Stimulated activated CD8-positive, alpha-beta memory T cell treated with anti-CD3 and anti-CD28 coated beads, Interleukin-4, amount 100 ng/mL, for 1 hour (primary cell): ENCODE measurements at places on chromosomes 7 and 10.

DNA sequence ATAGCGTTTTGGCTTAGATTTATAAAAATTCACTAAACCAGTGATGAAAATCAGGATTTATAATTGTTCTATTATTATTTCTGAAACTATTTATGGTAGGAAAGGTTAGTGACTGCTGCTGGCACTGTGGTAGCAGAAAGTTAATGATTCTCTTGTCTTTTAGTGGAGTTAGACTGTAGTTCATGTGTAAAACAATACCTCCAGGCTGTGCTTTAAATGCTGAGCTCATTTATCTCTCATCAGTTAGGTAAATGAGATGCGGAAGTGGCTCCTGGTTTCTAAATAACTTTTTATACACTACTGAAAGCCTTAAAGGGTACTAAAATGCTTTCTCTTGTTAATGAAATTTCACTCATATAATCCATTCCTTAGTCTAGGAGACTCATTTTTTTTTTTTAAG is 326.8 kb upstream of the POT1 start:
- no peak for DNase-seq

DNA sequence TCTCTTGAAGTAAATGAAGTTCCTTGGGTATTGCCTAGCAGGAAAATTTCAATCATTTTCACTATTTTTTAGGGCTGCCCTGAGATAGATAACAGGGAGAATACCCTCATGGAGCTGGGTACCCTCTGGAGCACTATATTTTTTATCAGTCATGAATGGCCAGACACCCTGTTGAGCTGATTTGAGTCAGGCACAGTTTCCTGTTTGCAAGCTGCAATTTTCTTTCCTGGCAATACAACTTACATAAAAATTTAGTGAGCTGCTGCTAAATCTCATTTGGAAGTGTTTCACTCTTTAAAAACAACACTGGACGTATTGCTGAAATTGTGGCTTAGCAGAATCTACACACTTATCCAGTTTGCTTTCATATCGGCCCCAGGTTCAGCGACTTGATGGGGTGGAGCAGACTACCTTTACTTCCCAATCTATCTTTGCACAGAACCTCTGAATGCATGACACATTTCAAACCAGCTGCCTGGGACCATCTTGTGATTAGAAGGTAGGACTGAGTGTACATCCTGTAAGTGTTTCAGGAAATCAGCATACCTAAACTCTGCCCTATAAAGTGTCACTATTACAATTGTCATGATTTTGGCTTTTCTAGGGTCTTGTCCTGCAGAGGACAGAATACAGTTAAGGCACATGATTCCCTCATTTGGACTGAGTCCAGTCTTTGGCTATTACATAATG is 125.7 kb upstream of the FAM3C start:
- DNase-seq: no peak

GRCh38 chr7:57482-58255 is 134.7 kb upstream of the FAM20C start:
- no peak for DNase-seq

DNA sequence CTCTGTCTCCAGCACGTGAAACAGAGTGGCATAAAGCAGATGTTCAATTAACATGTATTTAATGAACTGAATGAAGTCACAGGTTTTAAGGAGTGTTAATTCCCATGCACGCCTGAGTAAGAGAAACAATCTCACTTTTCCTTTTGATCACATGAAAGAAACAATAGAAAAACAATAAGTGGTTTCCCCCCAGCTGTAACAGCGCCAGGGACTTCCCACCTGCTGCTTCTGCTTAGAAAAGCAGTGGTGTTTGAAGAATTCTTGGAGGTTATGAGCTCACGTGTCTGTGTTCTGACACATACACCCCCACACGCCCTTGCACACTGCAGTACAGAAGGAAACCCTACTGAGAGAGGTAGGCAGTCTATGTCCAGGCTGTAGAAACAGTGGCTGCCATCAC is 51.3 kb upstream of the FRMD4A start:
- DNase-seq: no peak

DNA sequence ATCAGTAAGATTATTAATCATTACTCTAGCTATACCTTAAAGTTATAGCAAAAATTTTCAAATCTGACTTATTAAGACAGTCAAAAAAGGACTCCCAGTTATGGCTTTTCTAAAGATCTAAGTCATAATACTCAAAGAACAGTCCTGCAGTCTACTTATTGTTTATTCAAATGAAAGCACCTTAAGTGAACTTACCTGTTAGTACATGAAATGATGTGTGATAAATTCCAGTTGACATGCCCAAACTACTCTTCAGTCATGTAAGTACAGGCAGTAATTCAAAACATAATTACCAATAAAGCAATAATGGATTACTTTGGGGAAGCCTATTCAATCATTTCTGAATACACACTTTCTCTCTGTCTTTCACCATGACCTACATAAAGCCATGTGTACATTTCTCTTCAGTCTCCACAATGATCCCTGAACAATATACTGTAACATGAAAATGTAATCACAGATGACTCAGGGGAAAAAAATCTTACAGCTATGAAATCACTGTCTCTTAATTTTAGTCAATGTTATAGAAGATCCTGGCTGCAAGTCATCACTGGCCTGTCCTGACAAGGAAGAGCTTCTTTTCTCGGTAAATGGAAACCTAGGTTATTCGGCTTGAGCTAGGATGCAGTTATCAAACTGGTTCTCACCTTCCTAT is 420.7 kb upstream of the LRRTM3 start:
- DNase-seq: no peak
